Central memory CD4-positive, alpha-beta T cell (primary cell): ENCODE measurements at places on chromosomes 5 and 9.

- DNase-seq: no peak
Observed at GRCh38 chr5:41575110-41575779, 64.8 kb upstream of the PLCXD3 start.

DNA sequence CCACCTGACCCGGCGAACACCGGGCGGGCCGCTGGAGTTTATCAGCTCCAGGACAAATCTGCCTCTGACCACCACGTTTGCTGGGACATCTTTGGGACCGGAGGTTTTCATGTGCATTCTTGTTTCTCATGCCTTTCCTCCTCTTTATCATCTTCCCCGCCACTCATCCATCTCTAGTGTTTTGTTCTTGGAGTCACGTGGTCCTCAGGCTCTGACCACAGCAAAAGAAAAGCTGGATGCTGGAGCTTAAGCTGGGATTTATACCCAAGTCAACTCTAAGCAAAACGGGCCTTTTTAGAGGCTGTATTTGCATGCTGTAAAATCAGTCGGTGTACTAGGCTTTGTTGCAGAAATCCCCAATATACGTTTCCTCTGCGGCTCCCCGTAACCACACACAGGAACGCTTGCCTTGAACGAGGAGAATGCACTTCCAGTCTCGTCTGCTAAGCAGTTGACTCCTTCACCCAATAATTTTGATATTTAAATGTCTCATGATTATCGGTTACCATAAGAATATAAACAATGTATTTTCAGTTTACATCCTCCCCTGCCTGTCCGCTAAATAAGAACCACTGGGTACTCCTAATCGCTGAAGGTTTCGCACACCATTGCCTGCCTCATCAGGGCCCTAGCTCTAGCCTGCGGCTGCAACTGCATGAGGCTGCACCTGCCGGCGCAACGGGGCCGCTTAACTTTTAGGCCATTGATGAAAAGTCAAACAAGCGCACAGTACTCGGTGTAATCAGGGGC lies 560 bp upstream of the NDUFS6 start:
- peak; percentile 63 for DNase-seq

DNA sequence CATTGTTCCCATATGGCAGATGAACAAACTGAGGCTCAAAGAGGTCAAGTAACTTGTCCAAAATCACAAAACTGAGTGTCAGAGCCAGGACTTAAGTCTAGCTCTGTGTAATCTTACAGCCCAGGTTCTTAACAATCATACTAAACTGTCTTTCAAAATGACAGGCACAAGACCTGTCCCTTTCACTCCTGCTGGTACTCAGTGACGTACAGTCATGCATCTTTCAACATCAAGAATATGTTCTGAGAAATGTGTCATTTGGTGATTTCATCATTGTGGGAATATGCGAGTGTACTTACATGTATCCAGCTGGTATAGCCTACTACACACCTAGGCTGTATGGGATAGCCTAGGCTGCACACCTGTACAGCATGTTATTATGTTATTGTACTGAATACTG lies 646.8 kb upstream of the WWC1 start:
- no peak for DNase-seq

- DNase-seq: no peak
Observed at GRCh38 chr9:107855164-107855563, 365.6 kb upstream of the KLF4 start.

DNA sequence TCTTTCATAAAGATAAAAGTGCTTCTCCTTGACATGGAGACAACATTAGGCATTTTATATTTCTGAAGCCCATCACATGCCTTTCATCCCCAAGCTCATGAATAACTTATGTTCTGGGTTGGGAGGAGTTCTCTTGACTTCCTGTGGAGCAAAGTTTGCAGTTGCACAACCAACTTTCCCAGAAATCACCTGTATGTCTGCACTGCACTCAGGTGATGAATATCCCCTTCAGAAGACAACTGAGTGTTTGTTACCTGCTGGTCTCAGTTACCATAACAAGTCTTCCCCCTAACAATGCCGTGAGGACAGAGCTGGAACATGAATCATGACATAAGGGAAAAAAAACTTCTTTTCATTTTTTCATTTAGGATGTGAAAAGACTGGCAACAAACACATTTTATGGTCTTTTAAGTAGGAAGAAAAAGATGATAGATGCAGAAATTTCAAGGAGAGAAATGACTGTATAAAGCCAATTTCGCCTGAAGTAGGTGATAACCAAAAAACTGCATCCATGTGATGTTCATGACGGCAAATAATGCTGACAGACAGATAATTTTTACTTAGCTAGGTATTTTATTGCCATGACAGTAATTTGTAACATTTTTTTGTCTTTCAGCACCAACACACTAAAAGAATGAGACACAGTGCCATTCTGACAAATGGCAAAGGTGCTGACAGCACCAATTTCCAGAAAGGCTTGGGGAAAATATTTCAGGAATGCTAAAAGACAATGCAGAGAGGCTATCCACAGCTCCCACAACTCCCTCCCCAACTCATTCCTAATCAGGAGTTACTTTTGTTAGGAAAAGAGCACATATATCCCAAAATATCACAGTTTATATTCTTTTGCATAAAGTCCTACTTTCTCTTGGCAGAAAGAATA lies 656.3 kb downstream of the PRELID2 start:
- no peak for DNase-seq

- no peak for DNase-seq
Observed at GRCh38 chr5:139368613-139369012, 14.5 kb downstream of the SLC23A1 start.

DNA sequence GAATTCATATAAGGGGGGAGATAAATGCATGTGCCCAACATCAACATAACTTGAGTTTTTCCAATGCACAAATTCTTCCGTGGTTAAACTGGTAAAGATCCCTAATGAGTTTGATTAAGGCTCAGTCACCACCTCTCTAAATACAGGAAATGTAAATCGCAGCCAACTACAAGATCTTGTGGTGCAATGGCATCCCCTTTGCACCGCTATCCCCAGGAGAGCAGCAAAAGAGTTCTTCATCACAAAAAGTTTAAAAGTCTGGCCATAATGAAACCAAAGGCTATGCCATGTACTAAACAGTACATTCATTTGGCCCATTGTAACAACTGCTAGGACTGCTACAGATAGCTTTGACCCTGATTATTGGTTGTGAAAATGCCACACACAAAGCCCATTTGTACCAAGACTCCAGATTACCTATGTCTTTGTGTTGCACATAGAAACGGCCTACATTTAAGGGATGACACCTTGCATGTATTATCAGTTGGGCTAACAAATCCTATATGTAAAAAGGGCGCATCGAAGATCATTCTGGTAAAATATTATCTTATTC lies 44.5 kb downstream of the ZNF608 start:
- no peak for DNase-seq

DNA sequence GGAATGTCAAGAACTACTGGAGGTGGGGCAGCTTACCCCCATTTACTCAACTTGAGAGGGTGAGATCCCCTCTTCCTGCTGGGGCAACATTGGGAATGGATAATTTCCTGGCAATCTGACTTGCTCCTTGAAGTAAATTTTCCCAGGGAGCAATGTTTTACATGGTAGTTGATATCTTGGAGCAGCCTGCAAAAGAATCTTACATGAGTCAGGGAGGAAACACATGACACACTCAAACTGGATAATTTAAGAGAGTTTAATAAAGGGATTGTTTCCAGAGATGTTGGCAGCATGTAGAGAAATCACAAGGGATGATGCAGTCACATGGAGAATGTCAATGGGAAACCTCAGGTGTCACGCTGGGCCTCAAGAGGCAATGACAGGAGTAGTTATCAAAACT lies 212.5 kb downstream of the GAS1 start:
- DNase-seq: no peak

GRCh38 chr5:58357121-58357520 lies 102.8 kb downstream of the PLK2 start:
- no peak for DNase-seq

GRCh38 chr5:68368311-68369022 lies 152.9 kb downstream of the PIK3R1 start:
- DNase-seq: no peak

DNA sequence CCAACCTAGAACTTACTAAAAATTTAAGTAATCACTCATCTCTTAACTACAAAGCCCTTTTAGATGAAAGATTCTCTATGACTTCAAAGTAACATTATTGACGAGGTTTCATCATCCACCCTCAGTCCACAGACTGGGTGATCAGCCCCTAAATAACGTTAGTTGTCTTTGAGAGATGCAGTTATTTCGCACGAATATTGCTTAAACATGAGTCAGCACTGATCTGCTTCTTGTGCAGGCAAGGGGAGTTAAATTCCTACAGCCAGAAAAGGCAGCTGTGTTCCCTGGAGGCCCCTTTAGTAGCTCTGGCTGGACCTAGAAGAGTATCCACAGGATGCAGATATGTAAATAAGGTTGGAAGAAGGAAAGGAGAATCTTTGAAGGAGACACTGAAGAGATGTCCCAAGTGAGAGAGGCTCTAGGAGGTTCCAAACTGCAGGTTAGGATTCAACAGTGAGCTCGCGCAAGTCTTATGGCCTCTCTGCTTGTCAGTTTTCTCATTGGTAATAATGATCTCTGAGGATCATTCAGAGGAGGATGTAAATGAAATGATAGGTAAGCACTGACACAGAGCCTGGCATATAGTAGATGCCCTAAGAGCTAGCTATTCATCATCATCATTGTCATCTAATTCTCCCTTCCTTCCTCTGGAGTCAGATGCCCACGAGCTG lies 122.2 kb upstream of the MAN2A1 start:
- DNase-seq: no peak

GRCh38 chr9:74066605-74067004 lies 430.5 kb upstream of the RORB start:
- DNase-seq: no peak

- no peak for DNase-seq
Observed at GRCh38 chr5:80761966-80762365, 107.2 kb upstream of the DHFR start.

- no peak for DNase-seq
Observed at GRCh38 chr9:30800421-30800820, 1584.0 kb upstream of the ACO1 start.

GRCh38 chr5:166708291-166708690 lies 1583.2 kb upstream of the WWC1 start:
- DNase-seq: no peak

- no peak for DNase-seq
Observed at GRCh38 chr9:93597871-93598646, 21.7 kb downstream of the PHF2 start.

GRCh38 chr5:27392716-27393115 lies 354.3 kb upstream of the CDH9 start:
- DNase-seq: no peak

- no peak for DNase-seq
Observed at GRCh38 chr5:67179697-67180361, 16.8 kb downstream of the CD180 start.

DNA sequence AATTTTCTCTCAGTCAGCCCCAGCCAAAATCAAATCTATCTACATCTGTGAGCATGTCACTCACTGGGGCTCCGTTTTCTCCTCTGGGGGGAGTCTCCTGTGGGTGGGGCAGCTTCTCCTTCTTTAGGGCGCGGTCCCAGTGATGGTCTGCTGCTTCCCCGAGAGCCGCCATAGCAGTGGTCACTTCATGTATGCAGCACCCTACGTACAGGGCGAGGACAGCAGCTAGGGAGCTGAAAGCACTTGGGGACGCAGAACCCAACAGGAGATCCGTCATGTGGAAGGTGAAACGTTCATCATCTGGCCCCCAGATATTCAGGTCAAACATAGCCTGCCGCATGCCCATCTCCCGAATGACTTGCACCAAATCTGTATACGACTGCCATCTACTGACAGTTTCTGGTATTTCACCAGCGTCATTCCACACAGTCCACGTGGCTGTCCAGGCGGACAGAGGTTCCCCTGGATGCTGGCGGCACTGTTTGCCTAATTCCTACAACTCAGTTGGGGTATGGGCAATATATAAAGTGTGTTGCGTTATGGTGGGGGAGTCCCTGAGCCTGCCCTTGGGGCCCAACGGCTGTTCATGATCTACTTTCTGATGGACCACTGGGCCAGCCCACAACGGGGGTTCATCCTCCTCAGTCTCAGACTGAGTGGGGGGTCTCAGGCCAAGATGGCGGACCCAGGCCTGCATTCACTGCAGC lies 795.0 kb downstream of the EFNA5 start:
- DNase-seq: no peak

- no peak for DNase-seq
Observed at GRCh38 chr5:143987751-143988560, 176.0 kb downstream of the HMHB1 start.

- DNase-seq: no peak
Observed at GRCh38 chr5:150180241-150181026, 9.4 kb upstream of the SLC6A7 start.

DNA sequence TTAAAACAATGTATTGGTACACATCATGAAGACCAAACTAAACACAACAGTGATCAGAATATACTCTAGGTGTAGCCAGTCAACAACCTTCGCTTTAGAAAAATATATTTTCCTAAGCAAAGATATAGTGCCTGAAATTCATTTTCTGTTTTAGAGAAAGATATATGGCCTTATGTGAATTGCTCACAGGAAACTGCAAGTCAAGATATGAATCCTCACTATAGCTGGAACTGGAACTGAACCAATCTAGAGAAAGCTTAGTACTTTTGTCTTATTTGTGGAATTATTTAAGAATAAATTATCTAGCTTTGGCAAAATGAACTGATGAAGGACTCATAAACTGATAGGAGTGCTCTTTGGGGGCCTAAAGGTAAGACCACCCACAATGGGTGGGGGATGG lies 27.3 kb downstream of the GZMK start:
- no peak for DNase-seq

DNA sequence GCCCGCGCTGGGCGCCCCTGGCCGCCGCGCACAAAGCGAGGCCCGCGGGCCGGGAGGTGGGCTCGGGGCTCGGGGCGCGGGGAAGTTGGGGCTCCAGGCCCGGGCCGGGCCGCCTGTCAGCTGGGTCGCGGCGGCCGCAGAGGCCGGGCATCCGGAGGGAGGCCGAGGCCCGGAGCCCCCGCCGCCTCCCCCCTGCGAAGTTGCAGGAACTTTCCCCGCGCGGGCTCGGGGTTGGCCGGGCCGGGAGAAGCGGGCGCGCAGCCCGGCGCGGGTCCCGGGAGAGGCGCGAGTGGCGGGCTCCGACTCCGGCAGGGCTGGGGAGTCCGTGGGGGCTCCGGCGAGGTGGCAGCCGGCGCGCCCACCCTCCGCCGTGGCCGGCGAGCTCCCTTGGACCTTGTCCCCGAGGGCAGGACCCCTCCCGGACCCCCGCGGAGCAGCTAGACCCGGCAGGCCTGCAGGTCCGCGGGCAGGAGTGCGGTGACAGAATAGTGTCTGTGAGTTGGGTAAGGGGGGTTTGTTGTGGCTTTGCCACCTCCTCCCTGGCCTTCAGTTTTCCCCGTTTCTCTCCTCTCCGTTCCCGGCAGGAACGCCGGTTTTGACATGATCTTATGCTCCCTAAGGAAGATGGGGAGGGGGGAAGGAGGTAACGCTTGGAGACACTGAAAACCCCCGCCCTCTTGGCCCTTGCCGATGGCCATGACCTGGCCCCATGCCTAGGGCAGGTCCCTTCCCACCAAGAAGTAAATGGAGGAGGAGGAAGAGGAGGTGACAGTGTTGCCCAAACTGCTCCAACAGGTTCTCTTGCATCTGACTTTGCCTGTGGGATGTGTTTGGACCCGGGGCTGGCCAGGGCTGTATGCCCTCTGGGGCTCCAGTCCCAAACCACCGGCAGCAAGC lies 942 bp downstream of the PHF2 start:
- DNase-seq: peak; percentile 22
